GM12892 (cell line): ENCODE measurements at places on chromosomes 2 and 18.
A peak's percentile ranks its signal among the peaks of the same experiment; 100 is the strongest.

DNA sequence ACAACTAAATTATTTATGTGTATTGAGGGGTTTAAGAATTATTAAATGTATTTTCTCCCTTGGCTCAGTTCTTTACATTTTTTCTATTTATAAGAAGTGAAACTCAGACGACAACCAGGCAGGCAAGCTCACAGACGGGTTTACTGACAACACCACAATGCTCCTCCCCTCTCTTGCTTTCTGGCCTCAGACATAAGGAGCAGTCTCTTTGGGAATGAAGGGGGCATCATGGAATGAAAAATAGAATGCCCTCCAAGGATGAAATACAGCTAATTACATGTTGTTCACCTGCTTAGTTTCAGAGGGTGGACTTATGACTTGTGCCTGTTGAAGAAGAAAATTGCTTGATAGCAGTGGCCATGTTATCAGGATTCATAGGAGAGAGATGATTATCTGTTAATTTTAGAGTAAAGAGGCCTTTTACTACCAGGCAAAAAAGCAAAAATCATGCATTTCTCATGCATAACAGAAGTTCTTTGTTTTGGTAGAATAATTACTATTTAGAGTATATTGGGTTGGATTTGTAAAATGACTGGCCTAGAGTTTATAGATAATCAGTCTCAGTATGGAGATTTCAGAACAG, 172.1 kb upstream of the LRRTM1 start:
- no peak for DNase-seq

DNA sequence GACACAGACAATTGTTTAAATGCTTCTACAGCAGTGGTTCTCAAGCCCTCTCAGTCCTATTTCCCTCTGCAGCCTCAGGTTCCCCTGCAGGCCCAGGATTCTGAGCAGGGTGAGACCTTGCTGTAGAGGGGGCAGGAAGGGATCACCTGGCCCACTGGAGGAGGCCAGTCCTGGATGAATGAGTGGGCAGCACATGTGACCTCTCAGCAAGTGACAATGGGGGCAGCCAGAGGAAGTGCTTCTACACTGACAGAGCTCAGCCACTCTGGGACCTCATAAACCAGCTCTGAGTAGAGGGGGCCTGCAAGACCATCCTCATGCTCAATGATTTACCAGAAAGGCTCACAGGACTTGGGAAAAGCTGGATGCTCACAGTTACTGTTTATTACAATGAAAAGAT, 63.2 kb downstream of the ASB1 start:
- DNase-seq, result no peak

GRCh38 chr2:95306336-95306895, 9.3 kb downstream of the KCNIP3 start:
- DNase-seq, result no peak

DNA sequence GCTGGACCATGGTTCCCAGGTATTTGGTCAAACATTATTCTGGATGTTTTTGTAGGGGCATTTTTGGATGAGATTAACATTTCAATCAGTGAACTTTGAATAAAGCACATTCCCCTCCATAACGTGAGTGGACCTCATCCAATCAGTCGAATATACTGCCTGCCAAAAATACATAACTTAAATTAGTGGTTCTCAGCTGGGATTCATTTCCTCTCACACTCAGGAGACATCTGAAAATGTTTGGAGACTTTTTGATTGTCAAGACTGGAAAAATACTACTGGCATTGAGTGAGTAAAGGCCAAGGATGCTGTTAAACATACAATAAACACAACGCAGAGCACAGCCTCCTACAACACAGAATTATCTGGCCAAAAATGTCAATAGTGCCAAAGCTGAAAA, 198.2 kb downstream of the MYO1B start:
- DNase-seq, result no peak

DNA sequence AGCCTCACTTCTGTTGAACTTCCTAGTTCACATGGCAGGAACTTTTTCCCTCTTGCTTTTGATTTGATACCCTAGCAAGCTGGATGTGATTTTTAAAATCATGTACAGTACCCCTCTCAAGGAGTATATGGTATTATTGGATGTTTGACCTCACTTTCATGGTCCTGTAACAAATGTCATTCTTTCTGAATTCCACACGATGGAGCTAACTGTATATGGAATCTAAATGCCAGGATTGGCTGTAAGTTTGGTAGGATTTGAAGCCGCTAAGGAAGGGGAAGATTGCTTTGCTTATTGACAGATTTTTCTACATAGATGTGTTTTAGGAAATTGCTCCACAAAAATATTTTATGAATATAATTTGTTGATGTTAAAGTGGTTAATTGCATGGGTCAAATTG, 18.3 kb downstream of the MAIP1 start:
- DNase-seq, result no peak

GRCh38 chr18:59357928-59358327, 1.1 kb downstream of the LMAN1 start:
- no peak for DNase-seq

DNA sequence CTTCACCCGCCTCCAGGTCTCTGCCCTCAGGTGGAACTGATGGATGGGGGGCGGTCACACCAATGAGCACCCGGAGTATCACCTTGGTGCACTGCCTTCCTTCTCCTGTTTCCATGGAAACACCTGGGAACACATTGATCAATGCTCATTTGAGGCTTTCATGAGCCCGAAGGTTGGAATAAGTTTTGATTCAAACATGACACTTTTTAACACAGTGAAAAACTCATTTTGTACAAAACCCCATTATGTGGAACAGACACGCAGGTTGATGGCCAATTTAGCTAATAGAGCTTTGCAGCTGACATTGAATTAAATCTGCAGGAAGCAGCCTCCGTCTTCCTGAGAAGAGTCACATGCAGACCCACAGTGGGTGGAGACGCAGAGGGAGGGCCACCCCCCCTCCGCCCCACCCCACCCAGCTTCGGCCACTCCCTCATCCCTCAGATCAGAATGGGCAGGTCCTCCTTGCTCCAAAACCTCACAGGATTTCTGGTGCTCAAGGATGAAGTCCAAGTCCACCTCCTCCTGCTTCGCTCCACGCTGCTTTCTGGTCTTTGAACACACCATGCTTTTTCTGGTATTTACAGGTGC, 96.0 kb upstream of the MYCN start:
- no peak for DNase-seq

- no peak for DNase-seq
Observed at GRCh38 chr2:20563833-20564232, 87.1 kb downstream of the HS1BP3 start.

DNA sequence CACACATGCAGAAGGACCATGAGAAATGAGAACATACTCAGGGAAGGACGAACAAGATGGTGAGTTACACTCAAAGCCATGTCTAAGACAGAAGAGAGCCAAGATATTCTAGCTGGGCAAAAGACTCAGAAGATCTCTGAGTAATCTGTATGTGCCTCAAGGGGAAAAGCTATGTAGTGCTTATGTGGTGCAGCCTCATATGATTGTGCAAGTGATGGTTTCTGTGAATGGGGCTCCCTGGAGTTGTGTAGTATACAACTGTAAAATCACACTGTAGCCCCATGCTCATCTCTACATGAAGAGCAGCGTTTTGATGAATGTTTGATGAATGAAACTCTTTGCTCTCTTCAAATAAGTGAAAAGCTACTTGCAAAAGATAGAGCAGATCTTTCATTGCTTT, 57.5 kb downstream of the OSR1 start:
- no peak for DNase-seq

DNA sequence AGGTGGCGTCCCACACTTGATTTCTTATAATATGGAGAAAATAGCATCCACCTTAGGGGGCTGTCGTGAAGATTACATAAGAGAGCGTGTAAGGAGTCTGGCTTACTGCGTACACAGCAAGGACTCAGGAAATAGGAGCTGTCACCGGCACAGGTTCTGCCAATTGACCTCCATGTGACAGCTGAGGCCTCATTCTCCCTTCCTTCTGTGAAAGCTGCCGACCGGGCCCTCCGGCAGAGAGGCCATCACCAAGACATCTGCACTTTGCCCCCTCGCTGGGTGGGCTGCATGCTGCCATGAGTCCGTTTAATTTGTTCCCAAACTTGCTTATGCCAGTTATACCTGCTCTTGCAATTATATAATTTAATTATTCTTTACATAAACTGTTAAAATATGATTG, 27.7 kb downstream of the HS1BP3 start:
- DNase-seq, result no peak

DNA sequence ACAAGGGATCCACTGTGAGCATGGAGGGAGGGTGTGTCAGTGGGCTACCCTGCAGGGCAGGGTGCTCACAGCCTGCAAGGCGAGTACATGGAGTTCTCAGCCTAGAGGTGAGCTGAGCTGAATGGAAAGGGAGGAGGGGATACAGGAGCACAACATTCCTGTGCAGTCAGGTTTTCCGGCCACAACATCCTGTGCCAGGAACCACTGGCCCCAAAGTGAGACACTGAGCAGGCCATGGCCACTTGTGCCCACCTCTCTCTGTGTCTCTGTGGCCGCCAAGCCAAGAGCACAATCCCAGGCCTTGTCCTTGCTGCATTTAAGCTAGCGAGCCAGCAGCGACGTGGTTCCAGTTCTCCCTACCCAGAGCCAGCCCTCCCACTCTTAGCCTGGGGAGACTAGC, 6.1 kb downstream of the DOK1 start:
- no peak for DNase-seq

DNA sequence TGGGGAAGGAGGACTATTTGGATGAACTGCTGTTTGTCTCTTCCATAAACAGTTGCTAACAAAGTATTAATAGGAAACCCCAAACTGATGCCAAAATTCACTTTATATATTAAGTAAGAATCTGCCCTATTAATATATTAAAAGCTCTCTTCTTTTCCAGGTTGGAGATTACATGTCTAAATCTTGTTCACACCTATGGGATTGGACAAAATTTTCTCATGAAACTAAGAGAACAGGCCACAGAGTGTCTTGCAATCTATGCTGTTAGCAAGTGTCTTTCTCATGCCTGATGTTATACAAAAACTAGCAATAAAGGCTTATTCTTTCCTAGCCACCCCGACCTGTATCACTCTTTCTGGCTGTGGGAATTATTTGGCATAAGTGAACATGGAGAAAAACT, 18.3 kb downstream of the ZEB2 start:
- no peak for DNase-seq

- DNase-seq, result no peak
Observed at GRCh38 chr18:21914739-21915319, 174.2 kb downstream of the MIB1 start.

GRCh38 chr2:11004199-11004598, 92.5 kb downstream of the KCNF1 start:
- no peak for DNase-seq

- DNase-seq, result no peak
Observed at GRCh38 chr18:31243740-31244512, 74.0 kb upstream of the DSG1 start.

DNA sequence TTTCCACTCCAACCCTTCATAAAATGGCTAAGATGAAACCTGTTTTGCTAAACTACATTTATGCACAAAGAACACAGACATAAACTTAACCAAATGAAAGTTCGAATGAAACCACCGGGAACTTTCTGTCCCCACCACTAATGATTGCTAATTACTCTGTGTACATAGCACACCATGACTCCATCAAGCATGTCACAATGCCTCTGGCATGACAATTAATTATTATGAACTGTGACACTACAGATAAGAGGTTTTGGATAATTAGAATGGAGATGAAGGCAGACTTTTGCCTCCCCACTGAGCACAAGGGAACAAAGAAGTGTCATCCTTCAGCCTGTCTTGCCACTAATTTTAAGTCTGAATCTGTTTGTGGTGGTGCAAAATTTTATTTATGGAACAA, 1.5 kb downstream of the DAPL1 start:
- no peak for DNase-seq

DNA sequence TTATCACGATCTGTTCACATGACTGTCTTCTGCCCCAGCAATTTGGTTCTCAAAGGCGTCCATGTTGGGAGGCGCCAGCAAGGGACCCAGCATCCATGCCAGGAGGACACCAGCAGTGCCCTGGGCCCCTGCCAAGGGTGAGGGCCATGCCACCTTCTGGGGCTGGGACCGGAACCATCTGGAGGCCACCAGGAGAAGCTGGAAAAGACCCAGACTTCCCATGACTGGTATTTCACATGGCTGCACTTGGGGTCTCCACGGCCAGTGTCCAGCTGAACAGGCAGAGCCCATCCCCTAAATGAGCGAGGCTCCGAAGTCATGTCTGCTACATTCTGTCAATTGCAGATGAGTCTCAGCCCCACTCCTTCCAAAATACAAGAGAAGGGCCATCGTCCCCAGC, 306.8 kb upstream of the HS6ST1 start:
- DNase-seq, result no peak

DNA sequence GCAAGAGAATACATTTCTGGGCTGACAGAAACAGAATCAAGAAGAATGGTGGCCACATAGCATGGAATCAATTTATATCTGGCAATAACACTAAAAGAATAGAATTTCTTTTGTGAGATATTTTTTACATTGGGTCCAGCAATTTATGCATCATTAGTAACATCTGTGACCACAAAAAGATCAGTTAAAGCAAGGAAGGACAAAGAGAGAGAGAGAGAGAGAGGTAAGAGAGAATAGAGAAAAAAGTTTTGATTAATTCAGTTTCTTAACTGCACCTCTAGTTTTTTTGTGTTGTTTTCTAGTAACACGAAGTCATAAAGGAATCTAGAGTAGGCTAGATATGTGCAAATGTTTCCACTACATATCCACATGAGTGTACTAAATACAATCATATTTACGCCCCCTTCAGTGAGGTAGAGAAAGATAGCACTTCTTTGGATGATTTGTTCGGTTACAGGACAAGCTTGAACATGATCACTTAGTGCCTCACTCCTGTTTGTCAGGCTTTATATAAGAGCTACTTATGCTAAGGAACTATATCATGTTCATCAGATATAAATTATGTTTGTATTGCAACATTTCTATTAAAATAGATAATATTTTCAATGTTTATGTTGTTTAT, 247.4 kb upstream of the COL3A1 start:
- no peak for DNase-seq

- peak; percentile 9 for DNase-seq
Observed at GRCh38 chr18:69401226-69401971, 711 bp downstream of the DOK6 start.

DNA sequence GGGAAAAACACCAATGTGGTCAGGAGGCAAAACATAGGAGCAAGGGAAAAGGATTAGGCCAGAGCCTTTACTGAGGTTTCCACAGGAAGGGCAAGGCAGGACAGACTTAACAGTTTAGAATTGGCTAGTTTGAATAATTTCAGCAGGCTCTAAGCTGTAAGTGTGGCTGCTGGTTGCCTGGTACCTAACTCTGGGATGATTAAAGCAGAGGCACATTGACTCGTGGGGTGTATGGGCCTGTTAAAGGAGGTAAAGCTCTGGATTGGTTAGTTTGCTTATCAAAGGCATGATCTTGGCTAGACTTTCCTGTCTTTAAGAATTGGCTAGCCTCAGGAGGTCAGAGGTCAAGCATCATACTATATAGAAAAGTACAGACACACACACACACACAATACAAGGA, 132.6 kb downstream of the SPAG16 start:
- no peak for DNase-seq
